Brain (organoid and tissue), 16 donors: ENCODE measurements at places on chromosomes 1 and 21.
A peak's percentile ranks its signal among the peaks of the same experiment; 100 is the strongest.

GRCh38 chr1:185567440-185567839 is 166.8 kb upstream of the HMCN1 start:
- no peak for DNase-seq

DNA sequence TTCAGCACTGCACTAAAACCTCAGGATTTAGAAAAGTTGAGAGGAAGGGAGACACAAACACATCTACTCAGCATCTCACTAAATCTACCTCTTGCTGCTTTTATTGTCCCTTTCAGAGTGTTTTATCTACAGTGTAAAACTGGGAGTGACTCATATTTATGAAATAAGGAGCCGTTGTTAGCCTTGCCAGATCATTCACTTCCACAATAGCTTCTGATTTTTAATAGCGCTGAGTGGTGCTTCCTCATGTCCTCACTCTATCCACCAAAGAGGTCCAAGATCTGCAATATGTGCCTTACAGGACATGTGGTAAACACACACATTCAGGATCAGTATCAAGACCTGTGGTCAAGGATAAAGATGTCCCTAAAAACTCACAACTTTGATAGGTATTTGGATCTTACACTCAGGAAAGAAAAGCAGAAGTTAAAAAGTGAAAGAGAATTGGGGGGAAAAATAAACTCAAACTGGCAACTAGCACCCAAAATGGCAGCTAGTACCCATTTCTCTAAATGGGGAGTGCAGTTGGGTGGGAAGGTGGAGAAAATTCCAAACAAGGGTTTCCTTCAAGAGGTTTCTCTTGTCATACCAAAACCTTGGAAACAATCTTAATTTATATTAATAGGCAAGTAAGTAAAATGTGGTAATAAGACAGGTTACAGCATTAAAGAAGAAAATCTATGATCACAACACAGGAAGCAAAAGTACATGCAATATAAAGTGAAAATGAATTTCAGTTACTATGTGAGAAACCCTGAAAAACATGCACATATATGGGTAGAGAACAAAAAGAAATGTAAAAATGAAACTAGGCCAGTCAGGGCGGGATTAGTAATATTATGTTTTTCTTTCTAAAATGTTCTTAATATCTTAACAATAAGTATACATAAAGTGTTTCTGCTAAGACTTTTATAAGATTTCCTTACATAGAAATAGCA is 15.9 kb downstream of the DUSP10 start:
- DNase-seq: no peak

- peak; percentile 51 for DNase-seq
Measured at GRCh38 chr1:157193219-157193618, 55.0 kb upstream of the ETV3 start.

GRCh38 chr1:41359211-41360073 is 1.8 kb upstream of the FOXO6 start:
- no peak for DNase-seq

GRCh38 chr1:110085671-110086070 is 15.2 kb upstream of the ALX3 start:
- no peak for DNase-seq

GRCh38 chr1:40317394-40318074 is 448 bp upstream of the COL9A2 start:
- DNase-seq: no peak

- no peak for DNase-seq
Measured at GRCh38 chr1:232725305-232726047, 79.7 kb upstream of the MAP10 start.

- DNase-seq: no peak
Measured at GRCh38 chr1:31579374-31579773, 3.1 kb downstream of the TINAGL1 start.

- DNase-seq: no peak
Measured at GRCh38 chr1:11227106-11228077, 35.0 kb downstream of the MTOR start.

GRCh38 chr21:42989816-42990650 is 15.7 kb downstream of the PKNOX1 start:
- no peak for DNase-seq

DNA sequence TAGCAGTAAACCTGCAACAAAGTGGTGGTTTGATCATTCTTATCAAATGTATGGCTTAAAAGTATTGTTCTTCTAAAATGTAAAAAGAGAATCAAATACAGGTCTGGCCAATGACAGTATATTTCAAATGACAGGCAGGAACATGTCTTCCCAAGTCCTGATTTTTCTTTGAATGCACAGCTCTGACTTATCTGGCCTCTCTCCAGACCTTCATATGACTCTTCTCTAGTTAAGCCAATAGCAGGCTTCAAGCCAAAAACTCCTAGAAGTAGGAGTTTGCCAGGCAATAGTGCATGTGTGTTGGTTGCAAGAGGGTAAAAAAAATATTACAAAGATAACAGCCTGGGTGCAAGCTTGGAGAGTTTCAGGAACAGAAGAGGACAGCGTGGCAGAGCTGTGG is 345.5 kb downstream of the SMYD3 start:
- no peak for DNase-seq

DNA sequence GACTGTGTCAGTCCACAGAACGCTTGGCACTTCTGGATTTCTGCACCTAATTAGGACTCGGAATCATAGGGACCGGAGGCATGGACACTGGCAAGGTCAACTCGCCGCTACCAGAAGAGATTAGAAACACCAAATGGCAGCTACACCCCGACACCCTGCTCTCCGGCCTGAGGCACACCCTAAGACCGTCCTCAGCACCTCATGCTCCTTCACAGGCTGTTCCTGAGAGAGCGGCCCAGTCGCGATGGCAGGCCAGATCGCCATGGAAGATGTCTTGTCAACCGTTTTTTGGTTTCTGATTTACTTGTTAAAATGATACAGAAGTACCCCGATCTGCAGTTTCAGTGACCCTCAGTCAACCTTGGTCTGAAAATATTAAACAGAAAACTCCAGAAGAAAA is 46.8 kb downstream of the NPHP4 start:
- DNase-seq: no peak

- no peak for DNase-seq
Measured at GRCh38 chr1:61708953-61709907, 15.7 kb downstream of the TM2D1 start.

DNA sequence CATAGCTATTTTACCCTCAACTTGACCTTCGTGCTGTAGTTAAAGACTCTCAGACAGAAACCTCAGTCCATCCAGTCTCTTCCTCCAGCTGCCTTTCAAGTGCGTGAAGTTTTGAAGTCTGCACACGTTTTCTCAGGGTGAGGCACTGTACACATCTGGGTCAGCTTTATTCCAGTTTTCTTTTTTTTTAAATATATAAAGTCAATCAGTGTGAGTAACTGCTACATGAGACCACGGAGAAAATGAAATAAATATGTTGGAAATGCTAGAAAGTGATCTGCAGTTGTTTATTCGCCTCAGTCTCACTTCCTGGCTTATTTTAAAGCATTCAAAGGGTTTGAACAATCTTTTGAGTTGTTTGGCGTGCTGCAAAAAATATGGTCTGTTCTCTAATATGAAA is 135.7 kb downstream of the ROR1 start:
- no peak for DNase-seq

DNA sequence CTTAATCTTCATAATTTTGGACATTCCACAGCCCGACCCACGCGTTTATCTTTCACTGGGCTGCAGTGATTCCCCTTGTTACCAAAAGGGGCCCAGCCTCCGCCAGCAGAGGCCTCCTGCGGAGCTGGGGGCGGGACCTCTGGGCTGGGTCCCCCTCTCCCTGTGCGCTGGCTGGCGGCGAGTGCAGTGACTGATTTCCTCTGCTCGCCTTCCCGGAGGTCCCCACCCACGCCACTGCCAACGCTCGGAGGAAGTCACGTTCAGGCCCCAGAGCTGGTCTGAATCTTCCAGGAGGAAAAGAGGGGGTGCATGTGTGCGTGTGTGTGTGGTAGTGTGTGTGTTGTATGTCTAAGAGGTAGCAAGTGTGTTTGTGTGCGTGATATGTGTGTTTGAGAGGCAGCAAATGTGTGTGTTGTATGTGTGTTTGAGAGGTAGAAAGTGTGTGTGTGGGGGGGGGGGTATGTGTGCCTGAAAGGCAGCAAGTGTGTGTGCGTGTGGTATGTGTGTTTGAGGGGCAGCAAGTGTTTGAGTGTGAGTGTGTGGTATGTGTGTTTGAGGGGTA is 35.0 kb upstream of the JAK1 start:
- DNase-seq: peak; percentile 5

DNA sequence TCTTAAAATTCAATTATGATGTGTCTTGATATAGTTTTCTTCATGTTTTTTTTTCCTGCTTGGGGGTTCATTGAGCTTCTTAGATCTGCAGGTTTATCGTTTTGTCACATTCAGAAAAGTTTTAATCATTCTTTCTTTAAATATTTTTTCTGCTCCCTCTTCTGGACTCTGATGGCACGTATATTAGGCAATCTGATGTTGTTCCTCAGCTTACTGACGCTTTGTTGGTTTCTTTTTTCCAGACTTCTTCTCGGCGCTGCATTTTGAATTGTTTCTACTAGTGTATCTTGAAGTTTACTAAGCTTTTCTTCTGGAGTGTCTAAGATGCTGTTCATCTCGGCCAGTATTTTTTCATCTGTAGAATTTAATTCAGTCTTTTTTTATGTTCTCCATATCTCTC is 44.8 kb upstream of the FMOD start:
- DNase-seq: no peak

- no peak for DNase-seq
Measured at GRCh38 chr1:114368560-114369255, 142.3 kb downstream of the TRIM33 start.

DNA sequence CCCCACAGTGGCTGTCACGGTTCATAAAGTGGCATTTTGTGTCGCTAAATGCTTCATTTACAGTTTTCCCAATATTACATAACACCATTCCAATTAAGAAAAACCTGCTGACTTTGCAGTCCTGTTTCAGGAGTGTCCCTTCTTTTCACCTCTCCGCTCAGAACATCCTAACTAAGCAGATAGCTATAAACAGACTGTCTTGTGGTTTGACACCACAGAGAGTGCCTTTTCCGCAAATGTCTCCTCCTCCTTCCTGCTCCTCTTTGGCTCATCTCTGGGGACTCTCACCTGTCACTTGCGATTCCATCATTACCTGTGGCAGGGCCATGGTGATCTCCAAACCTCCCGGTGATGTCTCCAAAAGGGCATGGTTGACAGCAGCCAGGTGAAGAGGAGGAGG is 119.0 kb downstream of the CNIH3 start:
- DNase-seq: no peak

GRCh38 chr1:96520579-96520947 is 201.0 kb upstream of the PTBP2 start:
- peak; percentile 66 for DNase-seq

DNA sequence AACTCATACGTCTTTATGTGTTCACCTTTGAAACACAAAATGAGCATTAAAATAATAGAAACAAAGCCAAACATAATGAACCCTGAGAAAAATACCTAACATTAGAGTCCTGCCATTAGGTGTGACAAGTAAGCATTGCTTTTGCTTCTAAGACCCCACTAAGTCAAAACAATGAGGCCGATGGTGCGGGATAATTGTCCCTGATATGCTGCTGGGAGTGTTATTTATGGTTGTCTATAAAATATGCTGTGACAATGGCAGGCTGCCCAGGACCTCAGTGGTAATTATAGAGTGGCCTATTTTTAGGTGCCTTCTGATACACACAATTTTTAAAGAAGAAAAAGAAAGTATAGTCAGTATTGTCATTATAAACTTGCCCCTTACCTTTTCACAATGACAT is 1423.1 kb downstream of the AMY1C start:
- DNase-seq: peak; percentile 44

- no peak for DNase-seq
Measured at GRCh38 chr21:45468051-45468970, 63.3 kb downstream of the COL18A1 start.

DNA sequence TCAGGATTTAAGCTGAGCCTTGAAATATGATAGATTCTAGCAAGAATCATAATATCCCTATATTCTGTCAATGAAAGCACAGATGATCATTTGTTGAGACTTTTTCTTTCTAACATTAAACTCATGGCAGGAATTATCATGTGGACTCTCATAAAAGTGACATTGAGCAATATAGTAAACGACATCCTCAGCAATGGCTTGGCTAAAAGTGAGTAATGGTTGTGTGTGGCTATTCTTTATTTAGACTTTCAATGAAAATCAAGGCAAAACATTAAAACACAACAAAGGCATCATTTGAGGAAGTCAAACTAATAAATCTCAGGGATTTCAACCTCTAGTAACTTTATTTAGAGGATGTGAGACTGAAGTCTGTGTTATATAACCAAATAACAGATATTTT is 257.8 kb upstream of the ADGRL4 start:
- DNase-seq: no peak

- no peak for DNase-seq
Measured at GRCh38 chr1:1194723-1195122, 11.7 kb downstream of the TNFRSF18 start.

DNA sequence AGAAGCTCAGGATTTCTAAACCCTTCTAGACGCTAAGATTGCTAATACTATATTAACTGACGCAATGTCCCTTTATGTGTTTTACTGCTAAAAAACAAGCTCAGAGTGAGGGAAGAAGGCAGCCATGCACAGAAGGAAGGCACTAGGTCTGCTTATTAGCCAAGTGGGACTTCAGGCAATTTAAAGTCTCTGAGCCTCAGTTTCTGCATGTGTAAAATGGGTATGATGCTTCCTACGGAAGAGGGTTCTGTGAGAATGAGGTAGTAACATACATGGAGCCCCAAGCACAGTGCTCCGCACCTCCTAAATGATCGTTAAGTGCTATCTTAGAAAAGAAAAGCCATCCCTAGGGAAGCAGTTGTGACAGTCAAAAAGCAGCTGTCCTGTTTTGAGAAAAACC is 16.9 kb downstream of the MIS18A start:
- no peak for DNase-seq

DNA sequence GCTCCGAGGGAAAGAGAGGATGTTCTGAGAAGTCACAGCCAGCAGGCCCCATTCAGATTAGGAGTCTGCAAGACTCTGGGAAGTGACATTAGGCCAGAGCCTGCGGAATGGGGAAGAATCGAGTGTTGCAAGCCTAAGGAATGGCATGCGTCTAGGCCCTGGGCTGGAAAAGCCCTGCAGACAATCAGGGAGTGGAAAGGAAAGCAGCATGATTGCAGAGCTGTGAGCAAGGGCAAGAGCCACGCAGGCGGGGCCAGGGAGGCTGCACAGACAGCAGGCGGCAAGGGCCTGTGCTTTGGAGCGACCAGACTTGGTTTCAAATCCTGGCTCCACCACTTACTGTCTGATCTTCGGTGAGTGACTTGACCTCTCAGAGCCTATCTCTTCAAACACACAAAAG is 118.2 kb downstream of the RRAGC start:
- DNase-seq: no peak

- no peak for DNase-seq
Measured at GRCh38 chr1:216944864-216945510, 221.8 kb upstream of the ESRRG start.

DNA sequence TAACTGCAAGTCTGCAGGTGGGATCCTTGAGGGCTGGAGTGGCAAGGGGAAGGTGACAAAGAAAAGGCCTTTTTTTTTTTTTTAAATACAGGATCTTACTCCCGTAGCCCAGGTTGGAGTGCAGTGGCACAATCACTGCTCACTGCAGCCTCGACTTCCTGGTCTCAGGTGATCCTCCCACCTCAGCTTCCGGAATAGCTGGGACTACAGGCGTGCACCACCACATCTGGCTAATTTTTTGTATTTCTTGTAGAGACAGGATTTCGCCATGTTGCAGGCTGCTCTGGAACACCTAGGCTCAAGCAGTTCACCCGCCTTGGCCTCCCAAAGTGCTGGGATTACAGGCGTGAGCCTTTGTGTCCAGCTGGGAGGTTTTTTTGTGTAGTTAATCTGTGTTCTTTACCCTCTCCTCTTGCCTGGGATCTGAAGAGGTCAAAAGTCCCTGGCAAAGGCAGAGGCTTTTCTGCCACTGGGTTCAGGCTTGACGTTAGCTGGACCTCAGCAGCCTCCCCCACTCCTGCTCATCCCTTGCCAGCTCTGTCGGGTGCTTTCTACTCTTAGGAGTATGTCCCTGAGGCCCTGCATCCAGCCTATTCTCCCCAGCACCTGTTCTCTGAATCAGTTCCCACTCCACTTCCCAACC is 5.2 kb downstream of the IL6R start:
- DNase-seq: no peak
